Activated CD4-positive, alpha-beta T cell treated with anti-CD3 and anti-CD28 coated beads for 36 hours (primary cell): ENCODE measurements at places on chromosomes 7 and 10. TPM values are rescaled to one million over a fixed set of nuclear protein-coding genes. Genes with fewer than 3 reads are reported as not detected.
A peak's percentile ranks its signal among the peaks of the same experiment; 100 is the strongest.

DNA sequence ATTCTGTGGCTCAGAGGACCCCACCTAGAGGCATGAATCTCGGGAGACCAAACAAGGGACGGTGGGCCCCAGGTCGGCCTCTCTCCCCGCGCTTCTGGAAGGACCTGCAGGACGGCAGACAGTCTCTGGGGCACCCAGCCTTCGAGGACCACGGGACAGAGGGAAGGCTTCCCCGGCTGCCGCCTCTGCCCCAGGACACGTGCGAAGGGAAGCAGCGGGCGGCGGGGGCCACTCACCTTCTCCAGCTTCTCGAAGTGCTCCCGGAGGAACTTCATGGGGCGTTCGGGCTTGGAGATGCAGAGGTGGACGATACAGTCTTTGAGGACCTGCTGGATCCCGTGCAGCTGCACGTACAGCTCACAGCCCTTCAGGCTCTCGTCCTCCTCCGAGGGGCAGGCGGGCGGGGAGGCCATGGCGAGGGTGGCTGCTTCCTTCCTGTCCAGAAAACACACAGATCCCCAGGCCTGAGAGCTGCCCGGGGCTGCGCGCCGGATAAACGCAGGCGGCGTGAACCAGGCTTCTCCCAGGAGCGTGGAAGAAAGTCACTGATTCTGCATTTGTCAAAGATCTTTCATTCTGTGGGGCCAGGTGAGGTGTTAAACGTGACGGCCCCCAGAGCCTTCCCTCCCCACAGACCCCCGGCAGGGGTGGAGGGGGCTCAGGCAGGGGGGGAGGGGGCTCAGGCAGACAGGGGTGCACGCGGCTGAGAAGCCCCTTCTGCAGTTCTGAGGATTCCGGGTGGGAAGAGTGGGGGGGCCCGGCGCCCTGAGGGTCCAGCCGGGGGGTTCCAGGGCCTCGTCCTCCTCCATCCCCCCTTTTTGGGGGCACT is 15.2 kb upstream of the DNAAF5 start:
- DNase-seq = no peak

- DNase-seq = no peak
Measured at GRCh38 chr7:107902381-107902780, 11.4 kb downstream of the DLD start.

DNA sequence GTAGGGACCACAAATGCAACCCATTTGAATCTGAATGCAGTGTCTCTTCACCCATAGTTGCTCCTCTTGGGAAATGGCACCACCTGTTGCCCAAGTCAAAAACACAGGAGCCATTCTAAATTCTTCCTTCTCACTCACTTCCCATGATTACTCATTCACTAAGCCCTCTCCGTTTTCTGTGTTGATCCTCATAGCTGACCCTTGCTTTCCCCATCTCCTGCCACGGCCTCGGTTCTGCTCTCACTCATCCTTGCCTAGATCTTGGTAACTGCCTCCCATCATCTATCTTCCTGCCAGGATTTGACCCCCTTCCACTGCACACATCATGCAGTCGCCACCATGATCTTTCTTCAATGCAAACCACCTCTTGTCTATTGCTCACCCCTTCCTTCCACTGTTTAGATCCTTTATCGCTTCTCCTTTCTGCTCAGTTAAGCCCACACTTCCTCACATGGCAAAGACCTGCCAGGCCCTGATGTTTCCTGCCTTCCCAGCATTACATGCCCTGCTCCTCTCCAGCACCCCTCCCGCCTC is 19.0 kb upstream of the CPN1 start:
- DNase-seq = no peak

- no peak for DNase-seq
Measured at GRCh38 chr7:13092708-13093005, 405.2 kb downstream of the ARL4A start.

GRCh38 chr10:132788180-132788830 is 2.4 kb upstream of the NKX6-2 start:
- peak; percentile 26 for DNase-seq

DNA sequence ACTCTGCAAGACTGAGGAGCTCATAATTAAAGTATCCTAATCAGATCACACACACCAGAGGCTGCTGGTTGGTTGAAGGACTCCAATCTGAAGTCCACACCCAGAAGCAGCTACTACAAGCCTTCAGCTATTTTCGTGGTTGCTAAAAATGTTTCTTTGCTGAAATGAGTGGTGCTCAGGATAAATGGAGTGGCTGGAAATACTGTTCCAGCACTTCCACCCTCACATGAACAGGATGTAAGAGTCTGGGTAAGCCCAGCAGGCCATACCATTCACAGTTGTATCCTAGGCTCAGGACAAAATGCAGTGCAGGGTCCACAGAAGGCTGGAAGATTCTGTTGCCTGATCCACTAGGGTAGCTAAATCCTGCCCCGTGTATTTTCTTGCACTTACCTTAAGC is 34.1 kb downstream of the AFAP1L2 start:
- DNase-seq = no peak

GRCh38 chr7:11332186-11332864 is 358.7 kb downstream of the PHF14 start:
- peak; percentile 34 for DNase-seq

GRCh38 chr10:124174673-124175645 is 81.6 kb upstream of the CHST15 start:
- no peak for DNase-seq

GRCh38 chr7:381211-382042 is 91.5 kb downstream of the FOXL3 start:
- peak; percentile 55 for DNase-seq

GRCh38 chr10:95208702-95209391 is 14.8 kb downstream of the ACSM6 start:
- DNase-seq = no peak

- no peak for DNase-seq
Measured at GRCh38 chr10:1212571-1213141, 156.5 kb downstream of the WDR37 start.

- DNase-seq = no peak
Measured at GRCh38 chr7:101740981-101741725, 76.3 kb upstream of the CUX1 start.

- DNase-seq = peak; percentile 74
Measured at GRCh38 chr7:128405471-128406313, 4.1 kb downstream of the IMPDH1 start.

GRCh38 chr7:2055956-2056355 is 176.8 kb downstream of the MAD1L1 start:
- no peak for DNase-seq

DNA sequence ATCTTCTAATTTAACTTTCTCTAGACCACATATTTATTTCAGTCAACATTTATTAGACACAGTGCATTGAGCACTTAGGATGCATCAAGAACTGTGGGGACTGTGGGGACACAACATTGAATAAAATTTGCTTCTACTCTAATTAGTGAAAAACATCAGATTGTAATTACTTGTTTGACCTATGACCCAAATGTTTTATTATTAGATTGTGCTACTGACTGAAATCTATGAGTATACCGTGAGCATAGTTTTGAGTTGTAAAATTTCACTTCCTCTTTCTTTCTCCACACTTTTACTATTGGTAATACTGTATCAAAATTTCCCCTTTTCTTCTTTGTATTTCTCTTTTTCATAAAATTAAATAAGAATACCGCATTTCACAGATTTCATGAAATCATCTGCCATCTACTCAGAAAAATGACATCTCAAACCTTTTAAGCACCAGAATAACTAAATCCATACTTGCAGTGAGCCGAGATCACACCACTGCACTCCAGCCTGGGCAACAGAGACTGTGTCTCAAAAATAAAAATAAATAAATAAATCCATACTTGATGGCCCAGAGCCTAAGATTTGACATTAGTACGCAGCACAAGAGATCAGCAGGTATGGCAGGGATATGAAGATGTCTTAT is 25.4 kb upstream of the INPP5F start:
- DNase-seq = no peak

GRCh38 chr7:147818317-147818716 is 772.2 kb upstream of the C7orf33 start:
- DNase-seq = no peak

- DNase-seq = no peak
Measured at GRCh38 chr10:98431016-98431415, 15.7 kb downstream of the HPS1 start.

GRCh38 chr7:730501-731439 is 3.7 kb upstream of the PRKAR1B start:
- DNase-seq = no peak

GRCh38 chr10:132350946-132351345 is 19.0 kb downstream of the LRRC27 start:
- DNase-seq = no peak

DNA sequence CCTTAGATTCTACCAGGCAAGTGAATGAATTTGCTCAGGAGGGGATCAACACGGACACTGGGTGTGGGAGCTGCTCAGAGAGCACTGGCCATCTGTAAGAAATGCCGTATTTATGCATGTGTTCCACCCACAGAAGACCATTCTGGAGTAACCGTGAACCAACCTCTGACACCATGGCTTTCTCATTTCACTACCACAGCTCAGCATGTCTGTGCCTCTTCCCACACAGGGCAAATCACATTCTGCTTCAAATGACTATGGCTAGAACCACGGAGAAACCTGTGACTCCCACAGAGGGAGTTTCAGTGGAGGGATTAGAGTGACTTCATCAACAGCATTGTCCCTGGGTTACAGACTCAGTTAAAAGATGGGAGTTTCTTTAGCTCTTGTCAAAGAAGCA is 893.4 kb downstream of the XPNPEP1 start:
- DNase-seq = no peak

DNA sequence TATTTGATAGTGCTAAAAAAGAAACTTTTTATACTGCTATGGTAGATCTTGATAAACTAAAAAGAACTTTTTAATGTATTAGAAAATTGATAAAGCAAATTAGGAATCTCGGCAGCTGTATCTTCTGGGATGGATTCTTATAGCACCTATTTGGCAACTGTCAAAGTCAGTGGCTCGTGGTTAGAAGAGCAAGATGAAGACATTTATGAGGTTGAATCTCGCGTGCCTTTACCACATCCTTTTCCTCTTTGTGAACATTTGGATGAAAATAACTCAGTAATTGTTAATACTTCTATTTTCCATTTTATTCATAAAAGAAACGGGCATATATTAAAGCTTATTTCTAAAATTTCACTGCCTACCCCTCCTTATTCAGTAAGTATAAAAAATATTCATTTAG is 76.2 kb downstream of the CYP51A1 start:
- DNase-seq = peak; percentile 7

DNA sequence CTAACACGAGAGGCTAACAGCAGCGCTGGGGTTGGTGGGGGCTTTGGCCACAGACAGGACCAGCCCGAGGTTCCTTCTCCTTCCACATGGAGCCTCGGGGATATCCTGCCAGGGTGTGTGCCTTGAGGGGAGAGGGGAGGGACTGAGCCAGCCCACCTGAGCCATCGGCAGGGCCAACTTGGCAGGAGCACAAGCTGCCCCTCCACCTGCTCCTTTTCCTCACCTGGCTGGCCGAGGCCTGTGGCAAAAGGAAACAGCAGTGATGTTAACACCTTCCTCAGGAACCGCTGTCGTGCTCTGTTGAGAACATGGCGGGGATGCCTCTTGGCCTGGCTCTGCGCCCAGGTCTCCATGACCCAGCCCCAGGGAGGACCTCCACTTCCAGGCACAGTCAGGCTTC is 255.1 kb upstream of the PPP2R2D start:
- no peak for DNase-seq

DNA sequence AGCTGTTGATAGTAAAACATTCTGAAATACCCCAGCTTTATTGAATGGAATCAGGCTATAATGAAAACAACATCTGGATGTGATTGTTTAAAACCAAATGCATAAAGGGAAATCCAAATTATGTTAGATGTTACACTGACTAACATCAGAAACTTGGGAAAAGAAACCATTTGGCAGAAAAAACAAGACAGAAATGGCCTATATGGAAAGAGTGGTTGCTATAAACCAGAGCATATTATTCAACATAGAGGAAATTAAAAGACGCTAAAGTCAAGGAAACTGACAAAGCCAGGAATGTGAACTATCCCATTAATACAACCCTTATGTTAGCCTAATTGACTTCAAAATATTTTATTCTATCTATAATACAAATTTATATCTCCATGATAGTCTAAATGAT is 53.0 kb upstream of the CABCOCO1 start:
- DNase-seq = no peak

DNA sequence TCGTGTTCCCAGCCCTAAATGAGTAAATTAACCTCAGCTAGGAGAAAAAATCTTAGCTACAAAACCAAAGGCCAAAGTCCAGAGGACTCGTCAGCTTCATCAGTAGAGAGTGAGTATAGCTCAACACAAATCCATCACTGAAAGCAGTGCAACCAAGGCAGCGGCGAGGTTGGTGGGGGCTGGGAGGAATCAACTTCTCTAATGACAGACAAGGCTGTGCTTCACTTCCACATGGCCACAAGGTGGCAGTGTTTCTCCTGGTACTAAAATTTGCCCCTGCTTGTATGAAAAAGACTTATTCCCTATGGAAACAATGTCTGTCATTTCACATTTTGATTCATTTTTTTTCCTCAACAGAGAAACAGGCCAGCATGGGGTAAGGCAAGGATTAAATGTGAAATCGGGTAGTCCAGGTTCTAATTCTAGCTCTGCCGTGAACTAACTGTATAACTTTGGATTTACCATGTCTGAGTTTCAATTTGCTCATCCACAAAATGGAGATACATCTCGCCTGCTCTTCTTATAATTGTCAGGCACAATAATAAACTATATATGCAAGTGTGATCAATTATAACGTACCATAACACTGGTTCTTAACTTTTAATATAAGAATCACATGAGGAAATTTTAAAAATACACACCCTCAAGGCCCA is 39.3 kb downstream of the FAS start:
- DNase-seq = peak; percentile 85

TDRD1 gene
- 0.21 TPM for total RNA-seq

ABCA13 gene
- not detected for total RNA-seq

JMJD1C gene
- 42.5 TPM for total RNA-seq

FAM13C gene
- total RNA-seq = 0.35 TPM

IDI2 gene
- not detected for total RNA-seq

TAS2R41 gene
- not detected for total RNA-seq

HILPDA gene
- 309 TPM for total RNA-seq

NPC1L1 gene
- total RNA-seq = not detected

SPDYE9 gene
- total RNA-seq = not detected

OPN4 gene
- not detected for total RNA-seq

PNLIPRP1 gene
- total RNA-seq = not detected
